ENCODE measurements at places on chromosomes 11 and 22.

DNA sequence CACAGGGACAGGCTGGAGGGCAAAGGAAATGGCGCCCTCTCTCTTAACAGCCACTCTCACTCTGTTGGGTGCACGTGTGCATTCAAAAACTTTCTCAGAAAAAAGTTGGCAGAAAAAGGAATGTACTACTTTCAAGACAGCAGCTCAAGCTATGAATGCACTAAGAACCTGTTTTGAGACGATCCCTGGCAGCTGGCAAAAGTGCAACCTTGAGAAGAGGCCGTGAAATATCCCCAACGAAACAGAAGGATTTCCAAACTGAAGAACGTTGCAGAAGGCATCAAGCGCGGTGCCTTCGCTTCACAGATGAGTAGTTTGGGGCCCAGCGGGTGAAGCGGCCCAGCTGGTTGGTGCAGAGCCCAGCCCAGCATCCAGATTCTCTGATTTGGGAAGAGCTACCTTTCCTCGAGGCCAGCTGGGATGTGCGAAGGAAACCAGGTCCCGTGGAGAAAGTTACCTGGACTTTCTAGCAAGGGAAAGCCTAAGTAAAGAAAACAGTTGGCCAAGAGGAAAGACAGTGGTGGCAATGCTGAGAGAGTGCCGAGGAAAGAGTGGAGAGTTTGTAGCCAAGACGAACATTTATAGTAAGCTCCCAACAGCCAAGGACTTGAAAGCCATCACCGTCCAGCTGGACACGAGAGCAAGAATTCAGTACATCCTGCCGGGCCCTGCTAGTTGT lies 16.3 kb downstream of the IFT27 start:
- DNase-seq, result no peak

- DNase-seq, result peak; percentile 24
These were observed 12.6 kb upstream of the NECTIN1 start for GRCh38 chr11:119741369-119742262.

DNA sequence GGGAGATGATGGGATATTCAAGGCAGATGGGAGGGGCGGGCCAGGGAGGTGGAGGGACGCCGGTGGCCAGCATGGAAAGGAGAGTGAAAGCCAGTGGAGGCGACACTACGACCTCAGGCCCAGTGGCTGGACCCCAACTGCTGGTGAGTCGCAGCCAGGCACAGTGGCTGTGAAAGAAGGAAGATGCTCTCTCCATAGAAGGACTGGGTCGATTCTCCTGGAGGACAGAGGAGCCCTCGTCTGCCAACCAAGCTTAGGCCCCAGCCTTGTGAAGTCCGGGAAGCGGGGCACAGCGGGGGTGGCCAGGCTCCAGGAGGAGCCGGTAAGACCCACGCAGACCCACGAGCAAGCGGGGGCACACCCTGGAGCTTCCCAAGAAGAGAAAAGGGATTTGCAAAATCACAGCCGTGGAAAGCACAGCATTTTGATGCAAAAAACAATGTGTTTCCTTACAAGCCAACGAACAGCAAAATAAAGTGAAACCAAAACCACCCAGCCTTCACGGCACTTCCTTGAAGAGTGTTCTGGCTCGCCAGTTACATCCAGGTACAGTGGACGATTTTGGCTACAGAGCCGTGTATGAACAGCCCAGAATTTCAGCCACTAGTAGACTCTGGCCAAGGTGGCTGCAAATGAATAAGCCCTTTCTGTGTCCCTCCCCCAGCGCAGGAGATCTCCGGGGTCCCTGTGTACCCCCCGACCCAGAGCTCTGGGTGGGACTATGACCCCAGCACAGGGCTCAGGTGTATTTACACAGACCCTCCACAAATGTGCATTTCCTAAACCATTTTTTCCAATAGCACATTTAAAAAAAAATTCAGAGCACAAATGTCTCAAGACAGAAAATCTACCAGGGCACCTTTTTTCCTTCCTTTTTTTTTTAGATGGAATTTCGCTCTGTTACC lies 96.9 kb downstream of the TRMU start:
- peak; percentile 30 for DNase-seq

DNA sequence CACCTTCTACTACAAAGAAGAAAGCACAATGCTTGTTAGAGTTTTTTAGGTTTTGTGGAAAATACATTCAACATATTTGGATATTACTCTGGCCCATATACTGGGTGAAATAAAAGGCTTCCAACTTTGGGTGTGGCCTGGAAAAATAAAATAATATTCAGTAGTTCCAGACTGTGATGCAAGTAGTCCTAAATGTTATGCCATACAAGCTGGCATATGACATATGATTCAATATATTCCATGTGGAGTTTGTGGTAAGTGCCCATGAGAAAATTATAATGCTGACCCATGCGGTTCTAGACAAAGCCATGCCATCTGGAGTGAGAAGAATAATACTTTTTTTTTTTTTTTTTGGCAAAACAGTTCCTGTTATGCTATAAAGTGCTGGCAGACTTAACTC lies 683.3 kb downstream of the LUZP2 start:
- DNase-seq, result no peak

GRCh38 chr11:14644226-14645014 lies 816 bp downstream of the PDE3B start:
- DNase-seq, result peak; percentile 54

- DNase-seq, result no peak
These were observed 15.4 kb downstream of the EHD1 start for GRCh38 chr11:64862987-64863390.

- DNase-seq, result no peak
These were observed 21.5 kb downstream of the ASCC2 start for GRCh38 chr22:29816539-29816938.

- no peak for DNase-seq
These were observed 82.8 kb downstream of the C11orf91 start for GRCh38 chr11:33617672-33618350.

- DNase-seq, result no peak
These were observed 70.7 kb upstream of the GRK3 start for GRCh38 chr22:25493794-25494193.

- no peak for DNase-seq
These were observed 35.2 kb upstream of the EXPH5 start for GRCh38 chr11:108628812-108629211.

- no peak for DNase-seq
These were observed 1.1 kb upstream of the FANCF start for GRCh38 chr11:22626573-22627239.

DNA sequence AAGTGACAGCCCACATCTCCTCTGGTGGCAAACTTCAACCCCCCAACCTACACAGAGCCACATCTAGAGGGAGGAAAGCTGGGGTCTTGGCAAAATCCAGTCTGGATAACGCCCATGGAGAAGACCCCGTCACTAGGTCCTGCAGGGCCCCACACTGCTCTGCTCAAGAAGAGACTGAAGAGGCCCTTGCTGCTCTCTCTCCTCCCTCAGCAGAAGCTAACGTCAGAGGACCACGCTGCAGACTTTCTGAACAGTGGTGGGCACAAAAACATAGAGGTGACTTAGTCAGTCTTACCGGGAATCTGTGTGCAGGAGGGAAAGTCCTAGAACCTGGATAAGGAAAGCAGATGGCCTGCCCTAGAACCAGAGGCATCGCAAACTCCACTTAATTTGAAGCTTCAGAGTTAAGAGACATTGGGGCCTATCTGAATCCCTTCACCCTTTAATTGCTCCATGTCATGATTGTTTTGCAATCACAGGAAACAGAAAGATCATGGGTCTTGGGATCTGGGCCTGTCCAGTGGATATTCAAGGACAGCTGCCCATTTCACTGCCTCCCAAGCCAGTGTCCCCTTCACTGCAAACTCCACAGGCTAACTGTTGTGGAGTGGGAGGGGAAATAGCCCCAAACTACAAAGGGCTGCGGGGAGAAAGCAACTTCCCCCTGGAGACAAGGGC lies 1.7 kb downstream of the DKK3 start:
- no peak for DNase-seq

DNA sequence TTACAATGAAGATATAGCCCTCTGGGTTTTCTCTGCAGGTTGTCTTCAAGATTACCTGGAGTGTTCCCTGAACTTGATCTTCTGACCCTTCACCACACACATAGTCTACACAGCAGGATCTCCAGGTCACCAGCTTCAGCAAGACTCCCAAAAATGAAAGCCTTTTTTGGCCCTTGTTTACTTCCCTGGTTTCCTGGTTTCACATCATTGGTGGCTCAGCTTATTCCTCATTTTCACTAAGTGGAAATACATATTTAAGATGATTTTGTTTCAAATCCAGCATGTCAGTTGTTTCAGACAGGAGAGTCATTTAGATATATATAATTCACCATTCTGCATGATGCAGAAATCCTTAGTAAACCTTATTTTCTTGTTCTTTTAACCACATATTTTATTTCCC lies 41.6 kb upstream of the MPEG1 start:
- no peak for DNase-seq

DNA sequence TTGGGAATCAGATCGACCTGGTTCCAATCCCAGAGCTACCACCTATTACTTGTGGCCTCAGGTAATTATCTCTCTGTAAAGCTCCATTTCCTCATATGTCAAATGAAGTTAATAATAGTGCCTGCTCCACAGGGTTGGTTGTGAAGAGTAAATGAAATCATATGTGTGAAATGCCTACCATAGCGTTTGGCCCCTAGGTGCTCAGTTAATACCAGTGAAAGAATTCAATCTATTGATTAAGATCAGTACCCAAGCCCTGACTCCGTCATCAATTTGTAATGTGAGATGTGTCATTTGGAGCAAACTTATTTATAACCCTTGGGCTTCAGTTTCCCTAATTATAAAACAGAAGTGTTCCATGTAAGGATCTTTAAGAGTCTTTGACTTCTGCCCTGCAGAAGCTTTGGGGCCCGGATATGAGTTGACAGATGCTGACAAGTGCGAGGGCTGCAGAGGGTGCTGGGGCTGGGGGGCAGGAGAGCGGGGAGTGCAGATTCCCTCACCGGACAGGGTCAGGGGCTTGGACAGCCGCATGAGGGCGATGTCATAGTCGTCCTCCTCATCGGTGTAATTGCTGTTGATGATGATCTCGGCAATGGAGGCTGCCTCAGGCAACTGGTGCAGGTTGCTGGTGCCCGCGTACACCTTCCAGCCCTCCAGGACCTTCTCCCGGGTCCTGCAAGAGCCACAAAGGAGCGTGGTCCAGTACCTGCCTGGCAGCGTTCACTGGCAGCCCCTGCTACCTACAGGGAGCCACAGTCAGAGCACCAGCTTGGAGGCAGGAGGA lies 20.9 kb downstream of the TMPRSS13 start:
- DNase-seq, result no peak

GRCh38 chr11:113188371-113188834 lies 126.0 kb upstream of the TTC12 start:
- DNase-seq, result no peak

DNA sequence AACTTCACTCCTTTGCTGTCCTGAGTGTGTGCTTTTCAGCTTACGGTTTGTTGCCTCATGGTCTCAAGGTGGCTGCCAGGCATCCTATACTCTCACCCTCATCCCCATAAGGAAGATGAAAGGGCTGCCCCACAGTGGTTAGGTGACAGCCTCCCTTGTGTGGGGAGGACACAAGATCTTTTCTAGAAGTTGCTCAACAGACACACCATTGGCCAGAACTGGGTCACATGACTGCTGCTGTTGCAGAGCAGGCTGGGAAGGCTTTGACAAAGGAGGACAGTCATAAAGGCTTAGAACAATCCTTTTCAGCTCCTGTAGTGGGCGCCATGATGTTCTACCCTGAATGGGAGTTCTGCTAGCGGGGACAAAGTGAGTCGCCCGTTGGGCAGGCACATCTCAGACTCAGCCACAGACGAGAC lies 69.7 kb upstream of the RASD2 start:
- DNase-seq, result no peak

DNA sequence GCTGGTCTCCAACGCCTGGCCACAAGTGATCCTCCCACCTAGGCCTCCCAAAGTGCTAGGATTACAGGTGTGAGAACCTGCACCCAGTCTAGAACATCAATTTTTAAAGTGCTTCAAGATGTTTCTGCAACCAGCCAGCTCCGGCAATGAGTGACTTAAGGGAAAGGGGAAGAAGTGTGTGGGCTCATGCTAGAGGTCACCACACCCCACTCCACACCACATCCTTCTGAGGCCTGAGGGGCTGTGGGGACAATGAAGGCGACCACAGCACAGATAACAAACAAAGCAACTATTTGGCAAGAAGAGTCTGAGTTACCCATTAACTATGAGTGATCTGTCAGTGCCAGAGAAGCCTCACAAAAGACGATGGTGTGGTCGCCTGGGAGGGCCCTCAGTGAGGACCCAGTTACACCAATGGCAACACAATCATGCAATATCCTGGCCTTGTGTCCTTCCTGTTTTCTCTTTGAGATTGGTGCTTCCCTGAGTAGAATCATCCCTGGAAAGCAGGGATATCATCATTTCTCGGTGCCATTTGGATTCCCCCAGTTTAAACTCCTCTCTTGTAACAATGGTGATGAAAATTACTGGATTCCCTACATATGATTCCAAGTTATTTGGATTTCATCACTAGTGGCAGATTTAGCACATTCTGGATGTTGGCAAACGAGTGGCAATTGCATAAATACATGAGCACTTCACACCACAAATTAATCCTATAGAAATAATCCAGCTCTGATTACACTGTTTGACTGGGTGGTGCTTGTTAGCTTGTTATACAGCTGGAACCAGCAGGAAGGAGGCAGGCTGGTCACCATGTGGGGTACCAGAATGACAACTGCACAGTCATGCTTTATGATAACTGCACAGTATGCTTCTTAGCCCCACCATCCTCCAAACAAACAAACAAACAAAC lies 18.4 kb downstream of the ABTB2 start:
- no peak for DNase-seq

- no peak for DNase-seq
These were observed 14.0 kb downstream of the C11orf42 start for GRCh38 chr11:6219359-6219758.

Data from activated naive CD4-positive, alpha-beta T cell (primary cell).